Vein endothelial cell (primary cell): ENCODE measurements at places on chromosomes 1 and 21. TPM values are rescaled to one million over a fixed set of nuclear protein-coding genes. Genes with fewer than 3 reads are reported as not detected.

RPTN gene
- total RNA-seq: not detected in 2 replicates

HSD3B2 gene
- total RNA-seq: not detected in 2 replicates

ADAMTSL4 gene
- 0.38 and 0.65 TPM in 2 replicates for total RNA-seq

KISS1 gene
- total RNA-seq: not detected in 2 replicates

UBL4B gene
- total RNA-seq: not detected in 2 replicates

C1QA gene
- not detected in 2 replicates for total RNA-seq

FALEC gene
- not detected in 2 replicates for total RNA-seq

CR1L gene
- total RNA-seq: not detected in 2 replicates

CFAP107 gene
- total RNA-seq: not detected in 2 replicates
